Fibroblast of skin of right biceps (primary cell): ENCODE measurements at places on chromosomes 1 and 21.
A peak's percentile ranks its signal among the peaks of the same experiment; 100 is the strongest.

DNA sequence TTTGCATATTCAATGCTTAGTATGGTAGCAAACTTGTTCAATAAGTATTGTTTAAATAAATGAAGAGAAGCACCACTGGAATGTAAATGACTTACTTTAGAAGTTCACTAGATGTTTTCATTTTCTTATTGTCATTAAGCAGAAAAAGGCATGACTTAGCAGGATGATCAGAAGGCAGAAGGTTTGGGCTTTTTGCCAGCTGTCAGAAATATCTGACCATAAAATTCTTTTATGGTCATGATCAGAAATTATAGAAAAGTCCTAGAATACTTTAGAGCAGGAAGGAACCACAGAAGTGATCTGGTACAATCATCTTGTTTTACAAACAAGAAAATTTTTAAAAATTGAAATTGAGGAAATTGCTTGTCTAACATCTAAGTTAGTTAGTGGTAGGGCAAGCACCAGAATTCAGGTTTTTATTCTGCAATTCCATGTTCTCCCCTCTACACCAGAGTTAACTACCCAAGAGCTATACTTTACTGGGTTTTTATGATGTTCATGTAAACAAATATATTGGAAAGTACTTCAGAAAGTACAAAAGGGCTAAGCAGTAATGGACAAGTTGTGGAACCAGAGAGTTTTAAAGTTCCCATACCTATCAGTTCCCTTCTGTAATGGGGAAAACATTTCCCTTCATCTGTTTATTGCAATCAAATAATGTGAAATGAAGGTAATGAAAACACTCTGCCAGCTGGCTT, 10.1 kb downstream of the FMO5 start:
- peak; percentile 26 for DNase-seq

- DNase-seq: peak; percentile 90
These were observed 5.7 kb downstream of the LRRC71 start for GRCh38 chr1:156926175-156926574.

- peak; percentile 72 for DNase-seq
These were observed at the start of gene PTGFRN for GRCh38 chr1:116909512-116910378. PTGFRN (plus strand) TSS chr1:116909916; CDS start chr1:116910204, 288 bp downstream.

- no peak for DNase-seq
These were observed 5.2 kb upstream of the FNDC10 start for GRCh38 chr1:1605034-1605591.

GRCh38 chr1:54463259-54464030, 57.3 kb upstream of the SSBP3 start:
- DNase-seq: no peak

GRCh38 chr1:208251015-208251414, 6.8 kb upstream of the PLXNA2 start:
- no peak for DNase-seq

DNA sequence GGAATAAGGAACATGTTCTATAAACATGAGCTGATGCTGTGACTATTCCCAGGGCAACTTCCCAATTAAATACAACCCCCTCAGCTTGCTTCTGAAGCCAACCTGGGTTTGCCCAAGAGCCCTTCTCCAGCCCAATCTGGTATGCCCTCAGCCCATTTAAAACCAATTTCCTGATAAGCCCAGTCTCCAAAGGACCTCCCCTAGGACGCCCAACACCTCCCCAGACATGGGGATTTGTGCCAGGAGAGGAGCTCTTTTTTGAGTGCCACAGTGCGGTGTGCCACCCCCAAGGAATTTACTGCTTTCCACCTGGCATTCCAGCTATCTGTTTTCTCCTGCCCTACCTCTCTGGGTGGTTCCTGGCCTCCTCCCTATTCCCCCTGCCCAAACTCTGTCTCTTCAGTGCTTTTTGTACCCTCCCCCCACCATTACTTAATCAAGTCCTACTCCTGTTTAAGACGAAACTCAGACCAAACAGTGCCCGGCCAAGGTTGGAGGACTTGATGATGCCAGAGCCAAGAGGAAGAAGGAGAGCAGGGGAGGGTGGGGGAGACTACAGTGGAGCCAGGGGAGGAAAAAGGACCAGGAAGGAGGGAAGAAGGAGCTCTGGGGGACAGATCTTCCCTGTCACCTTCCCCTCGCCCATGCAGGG, 11.4 kb upstream of the EFNA1 start:
- DNase-seq: no peak

- DNase-seq: no peak
These were observed 103.9 kb downstream of the HMCN1 start for GRCh38 chr1:185838111-185838510.

DNA sequence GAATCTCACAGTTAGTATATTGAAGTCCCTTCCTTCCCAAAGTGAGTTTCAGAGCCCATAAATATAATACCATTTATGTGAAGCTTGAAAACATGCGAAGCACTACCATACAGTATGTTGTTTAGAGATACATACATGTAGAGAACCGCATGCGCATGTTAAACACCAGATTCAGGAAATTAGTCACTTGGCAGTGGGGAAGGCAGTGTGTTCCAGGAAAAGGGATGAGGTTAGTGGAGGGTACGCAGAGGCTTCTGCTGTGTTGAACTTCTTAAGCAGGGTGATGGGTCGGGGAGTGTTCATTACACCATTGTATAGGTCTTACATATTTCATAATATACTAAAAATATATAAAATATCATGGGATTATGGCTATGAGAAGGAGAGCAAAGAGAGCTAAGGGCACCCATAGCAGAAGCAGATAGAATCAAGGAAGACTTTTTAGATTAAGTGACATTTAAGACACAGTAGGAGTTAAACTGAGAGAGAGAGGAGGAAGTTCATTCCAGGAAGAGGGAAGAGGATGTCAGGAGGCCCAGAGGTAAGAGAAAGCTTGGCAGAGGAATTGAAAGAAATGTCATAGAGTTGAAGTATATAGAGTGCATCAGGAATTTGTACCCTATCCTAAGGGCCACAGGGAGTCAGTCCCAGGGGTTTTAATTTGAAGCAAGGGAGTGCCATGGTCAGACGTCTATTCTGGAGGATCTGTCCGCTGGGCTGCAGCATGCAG, 43.5 kb upstream of the SARS1 start:
- DNase-seq: peak; percentile 39

DNA sequence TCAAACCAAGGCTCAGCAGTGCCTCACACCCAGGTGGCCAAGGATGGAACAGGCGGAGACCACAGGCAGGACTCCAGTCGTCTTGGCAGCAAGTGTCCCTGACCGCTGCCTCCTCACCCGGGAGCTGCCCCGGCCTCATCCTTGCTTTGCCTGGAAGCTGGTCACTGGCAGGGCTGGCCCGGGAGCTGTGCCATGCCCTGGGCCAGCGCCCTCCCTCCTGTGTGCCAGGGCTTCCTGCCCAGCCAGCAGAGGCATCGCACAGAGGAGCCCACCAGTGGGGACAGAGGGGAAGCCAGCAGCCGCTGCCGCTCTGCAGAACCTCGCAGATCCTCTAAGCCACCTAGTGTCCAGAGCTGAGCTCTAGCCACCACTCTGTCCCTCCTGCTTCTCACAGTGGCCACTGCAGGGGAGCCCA, 7.8 kb downstream of the CASZ1 start:
- DNase-seq: no peak

DNA sequence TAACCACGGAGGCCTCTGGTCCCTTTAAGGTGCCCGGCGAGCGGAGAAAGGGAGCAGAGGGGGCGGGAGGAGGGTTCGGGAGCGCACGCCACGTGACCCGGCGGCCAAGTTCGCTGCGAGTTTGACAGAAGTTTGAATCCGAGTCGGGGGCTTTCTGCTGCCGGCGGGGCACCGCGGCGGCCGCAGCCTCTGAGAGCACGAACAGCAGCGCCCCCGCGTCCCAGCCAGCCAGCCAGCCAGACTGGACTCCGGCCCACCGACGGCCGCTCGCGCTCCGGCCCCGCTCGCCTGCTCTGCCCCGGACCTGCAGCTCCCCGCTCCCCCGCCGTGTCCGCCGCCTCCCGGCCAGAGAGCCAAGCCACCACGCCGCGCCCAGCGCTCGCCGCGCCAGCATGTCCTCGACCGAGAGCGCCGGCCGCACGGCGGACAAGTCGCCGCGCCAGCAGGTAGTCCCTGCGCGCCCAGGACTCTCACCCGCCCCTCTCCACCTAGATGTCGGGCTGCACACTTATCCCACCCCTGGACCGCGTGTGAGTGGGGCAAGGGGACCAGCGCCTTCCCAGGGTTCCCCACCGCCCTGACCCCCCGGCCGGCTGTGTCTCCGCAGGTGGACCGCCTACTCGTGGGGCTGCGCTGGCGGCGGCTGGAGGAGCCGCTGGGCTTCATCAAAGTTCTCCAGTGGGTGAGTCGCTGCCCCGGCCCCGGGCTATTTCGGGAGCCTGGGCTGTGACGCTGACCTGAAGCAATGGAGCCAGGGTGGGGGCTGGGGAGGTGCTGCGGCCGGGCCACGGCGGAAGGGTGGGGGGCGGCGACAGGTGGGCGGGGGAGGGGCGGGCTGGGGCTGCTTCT, at the start of gene SYPL2:
SYPL2 (plus strand) TSS at position 95 of the 849 bp plus-strand sequence; CDS start at position 393, 298 bp downstream.
- DNase-seq: no peak

GRCh38 chr1:110173466-110174105, 23.3 kb downstream of the SLC6A17 start:
- no peak for DNase-seq

- DNase-seq: no peak
These were observed 4.3 kb downstream of the THEM4 start for GRCh38 chr1:151905070-151905442.

DNA sequence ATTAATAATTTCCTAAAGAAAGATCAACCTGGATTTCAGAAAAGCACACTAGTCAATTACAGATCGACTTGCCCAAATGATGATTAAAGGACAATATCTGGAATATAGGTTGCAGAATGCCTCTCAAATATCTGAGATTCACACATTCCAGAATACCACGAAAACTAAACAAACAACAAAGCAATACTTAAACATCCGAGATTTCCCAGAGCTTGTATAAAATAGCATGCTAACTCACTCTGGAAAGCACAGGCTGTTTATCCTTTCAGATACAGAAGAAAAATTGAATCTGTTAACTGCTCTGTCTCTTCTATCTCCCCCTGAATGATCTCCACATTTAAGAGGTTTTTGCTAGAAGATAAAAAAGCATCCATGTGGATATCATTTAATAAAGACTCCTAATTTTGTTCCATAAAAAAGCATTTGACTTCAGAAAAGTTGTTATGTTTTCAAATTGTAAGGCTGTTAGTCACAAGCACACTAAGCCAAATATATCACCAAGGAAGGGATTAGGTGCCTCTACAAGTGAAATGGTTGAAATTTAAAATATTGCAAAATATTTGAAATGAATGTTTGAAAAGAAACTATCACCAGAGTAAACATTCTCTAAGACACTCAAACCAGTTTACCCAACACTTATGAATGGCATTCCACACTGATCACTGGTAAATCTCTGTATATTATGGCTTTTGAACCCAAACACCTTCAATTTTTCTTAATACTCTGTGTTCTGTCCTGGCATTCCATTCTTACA, 865.1 kb upstream of the ADAMTS5 start:
- DNase-seq: peak; percentile 39

GRCh38 chr1:6280761-6281451, 20.0 kb upstream of the GPR153 start:
- no peak for DNase-seq

DNA sequence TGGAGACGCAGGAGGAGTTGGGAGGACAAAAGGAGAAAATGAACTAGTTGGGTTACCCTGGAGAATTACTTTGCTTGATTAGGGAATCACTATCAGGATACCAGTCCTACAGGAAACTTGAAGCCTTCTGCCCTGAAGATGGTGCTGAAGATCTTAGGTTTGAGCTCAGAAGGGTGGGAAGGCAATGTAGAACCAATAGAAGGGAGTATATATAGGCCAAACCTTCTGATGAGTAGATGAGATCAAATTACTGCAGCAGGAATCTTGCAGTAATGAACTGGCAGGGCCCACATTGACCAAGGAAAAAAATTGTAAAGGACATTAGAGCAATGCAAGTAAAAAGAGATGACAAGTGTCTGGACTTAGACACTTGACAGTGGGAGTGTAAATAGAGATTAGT, 116.3 kb upstream of the CACYBP start:
- peak; percentile 26 for DNase-seq

GRCh38 chr1:204544321-204544720, 28.1 kb downstream of the MDM4 start:
- peak; percentile 27 for DNase-seq

DNA sequence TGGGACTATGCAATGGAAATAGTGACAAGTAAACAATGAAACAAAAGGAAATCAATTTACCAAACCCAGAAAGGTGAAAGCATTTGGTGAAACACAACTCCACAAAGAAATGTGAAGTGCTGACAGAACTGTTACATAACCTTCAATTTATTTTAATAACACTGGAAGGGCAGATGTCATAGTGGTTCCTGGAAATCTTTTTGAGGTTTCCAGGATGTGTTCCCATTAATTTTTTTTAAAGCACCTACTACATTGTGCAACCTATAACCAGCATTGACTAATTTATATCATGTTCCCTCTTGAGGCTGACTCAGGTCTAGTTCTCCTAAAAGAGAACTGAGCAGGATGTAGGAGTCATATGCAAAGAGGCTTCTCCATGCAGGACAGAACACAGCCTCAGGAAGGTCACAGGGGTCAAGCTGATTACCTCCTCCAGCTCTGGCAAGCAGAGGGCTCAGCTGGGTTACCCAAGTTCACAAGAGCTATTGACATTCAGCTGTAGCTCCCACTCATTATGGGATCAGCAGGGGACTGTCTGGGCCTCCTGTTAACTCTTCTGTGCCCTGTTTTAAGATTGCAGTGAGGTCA, 157.1 kb upstream of the NRIP1 start:
- peak; percentile 72 for DNase-seq

DNA sequence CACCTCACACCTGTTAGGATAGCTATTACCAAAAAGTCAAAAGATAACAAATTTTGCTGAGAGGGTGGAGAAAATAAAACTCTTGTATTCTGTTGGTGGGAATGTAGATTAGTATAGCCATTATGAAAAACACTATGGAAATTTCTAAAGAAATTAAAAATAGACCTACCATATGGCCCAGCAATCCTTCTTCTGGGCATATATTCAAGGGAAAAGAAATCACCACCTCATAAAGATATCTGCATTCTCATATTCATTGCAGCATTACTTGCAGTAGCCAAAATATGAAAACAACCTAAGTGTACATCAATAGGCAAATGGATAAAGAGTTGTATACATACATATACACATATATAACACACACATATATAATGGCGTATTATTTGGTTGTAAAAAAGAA, 791.6 kb upstream of the RGS18 start:
- no peak for DNase-seq

- DNase-seq: no peak
These were observed 426.7 kb downstream of the RWDD3 start for GRCh38 chr1:95660736-95661135.

GRCh38 chr1:228358039-228358763, 48.4 kb downstream of the TRIM11 start:
- DNase-seq: peak; percentile 12

GRCh38 chr1:18581420-18581880, 49.2 kb upstream of the PAX7 start:
- DNase-seq: no peak

DNA sequence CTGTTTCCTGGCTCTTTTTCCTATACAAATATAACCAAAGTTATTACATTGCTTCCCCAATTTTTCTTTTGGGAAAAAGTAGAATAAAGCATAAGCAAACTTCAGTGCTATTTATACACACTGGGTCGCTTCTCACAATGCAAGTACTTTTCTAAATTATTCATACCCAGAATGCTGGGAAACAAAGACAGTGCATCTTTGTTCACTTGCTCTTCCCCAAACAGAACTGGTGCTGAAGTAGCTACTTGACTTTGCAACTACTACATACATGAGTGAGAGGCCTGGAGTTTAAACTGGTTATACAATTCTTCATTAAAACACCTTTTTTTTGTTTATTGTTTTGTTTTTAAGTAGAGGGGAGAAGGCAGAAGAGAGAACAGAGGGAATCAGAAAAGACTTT, 40.2 kb downstream of the STX6 start:
- DNase-seq: no peak

- peak; percentile 77 for DNase-seq
These were observed 218.3 kb upstream of the HOOK1 start for GRCh38 chr1:59596432-59596831.

- no peak for DNase-seq
These were observed 184.2 kb downstream of the EIF4G3 start for GRCh38 chr1:20992322-20993056.
